ENCODE measurements at places on chromosomes 3 and 15.

- no peak for DNase-seq
Measured at GRCh38 chr3:11509173-11510000, 134.3 kb downstream of the VGLL4 start.

- DNase-seq: no peak
Measured at GRCh38 chr3:127618891-127619290, 10.1 kb upstream of the PODXL2 start.

DNA sequence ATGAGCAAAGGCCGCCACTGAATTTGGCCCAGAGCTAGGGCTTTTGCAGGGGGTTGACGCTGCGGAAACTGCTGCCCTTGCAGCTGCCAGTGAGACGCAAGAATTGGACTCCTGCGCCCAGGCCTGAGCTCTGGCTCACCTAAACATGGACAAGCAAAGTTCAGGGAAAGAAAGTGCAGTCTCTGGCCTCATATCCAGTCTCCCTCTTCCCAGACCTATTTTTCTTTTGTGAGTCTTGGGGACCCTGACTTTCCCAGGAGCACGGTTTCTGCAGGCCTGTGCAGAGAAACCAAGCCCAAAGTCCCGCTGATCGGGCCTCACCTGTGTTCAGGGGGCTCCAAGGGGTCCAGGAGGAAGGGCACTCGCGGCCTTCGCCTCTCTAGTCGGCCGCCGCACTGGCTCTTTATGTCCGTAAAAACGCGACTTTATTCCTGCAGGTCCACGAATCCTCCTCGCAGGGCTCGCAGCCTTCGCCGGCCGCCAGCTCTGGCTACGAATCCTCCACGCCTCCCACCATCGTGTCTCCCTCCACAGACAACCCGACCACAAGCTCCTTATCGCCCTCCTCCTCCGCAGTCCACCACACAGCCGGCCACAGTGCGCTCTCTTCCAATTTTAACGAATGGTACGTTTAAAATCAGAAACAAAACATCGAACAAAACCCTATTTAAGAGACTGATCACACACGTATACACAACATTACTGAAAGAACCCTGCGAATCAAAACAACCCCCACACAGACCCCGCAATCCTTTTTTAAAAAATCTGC is 3.9 kb downstream of the ZIC1 start:
- no peak for DNase-seq

GRCh38 chr3:20405744-20406143 is 219.7 kb upstream of the SGO1 start:
- no peak for DNase-seq

DNA sequence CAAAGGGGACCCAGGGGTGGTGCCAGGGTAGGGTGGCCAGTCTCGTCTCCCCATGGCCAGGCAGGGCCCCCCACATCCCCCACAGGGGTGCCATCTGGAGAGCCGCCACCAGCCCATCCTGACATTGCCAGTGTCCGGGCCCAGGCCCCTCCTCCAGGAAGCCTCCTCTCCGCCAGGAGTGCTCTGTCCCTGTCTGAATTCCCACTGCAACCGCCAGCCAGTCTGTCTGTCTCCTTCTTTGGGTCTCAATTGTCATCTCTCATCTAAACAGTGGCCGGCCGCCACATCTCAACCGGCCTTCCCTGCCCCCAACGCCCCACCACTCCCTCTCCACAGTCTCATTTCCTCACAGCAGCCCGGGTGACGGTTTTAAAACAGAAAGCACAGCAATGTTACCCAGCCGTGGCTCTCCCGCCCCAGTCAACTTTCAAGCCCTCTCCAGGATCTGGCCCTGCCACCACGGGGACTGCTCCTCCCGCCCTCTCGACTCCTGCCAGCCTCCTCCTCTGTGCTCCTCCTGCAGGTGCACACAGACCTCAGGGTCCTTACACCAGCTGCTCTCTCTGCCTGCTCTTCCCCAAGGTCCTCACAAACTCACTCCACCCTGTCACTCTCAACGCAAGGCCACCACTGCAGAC is 57.0 kb downstream of the IQSEC1 start:
- DNase-seq: peak; percentile 79

- no peak for DNase-seq
Measured at GRCh38 chr3:104856741-104857140, 510.0 kb upstream of the ALCAM start.

DNA sequence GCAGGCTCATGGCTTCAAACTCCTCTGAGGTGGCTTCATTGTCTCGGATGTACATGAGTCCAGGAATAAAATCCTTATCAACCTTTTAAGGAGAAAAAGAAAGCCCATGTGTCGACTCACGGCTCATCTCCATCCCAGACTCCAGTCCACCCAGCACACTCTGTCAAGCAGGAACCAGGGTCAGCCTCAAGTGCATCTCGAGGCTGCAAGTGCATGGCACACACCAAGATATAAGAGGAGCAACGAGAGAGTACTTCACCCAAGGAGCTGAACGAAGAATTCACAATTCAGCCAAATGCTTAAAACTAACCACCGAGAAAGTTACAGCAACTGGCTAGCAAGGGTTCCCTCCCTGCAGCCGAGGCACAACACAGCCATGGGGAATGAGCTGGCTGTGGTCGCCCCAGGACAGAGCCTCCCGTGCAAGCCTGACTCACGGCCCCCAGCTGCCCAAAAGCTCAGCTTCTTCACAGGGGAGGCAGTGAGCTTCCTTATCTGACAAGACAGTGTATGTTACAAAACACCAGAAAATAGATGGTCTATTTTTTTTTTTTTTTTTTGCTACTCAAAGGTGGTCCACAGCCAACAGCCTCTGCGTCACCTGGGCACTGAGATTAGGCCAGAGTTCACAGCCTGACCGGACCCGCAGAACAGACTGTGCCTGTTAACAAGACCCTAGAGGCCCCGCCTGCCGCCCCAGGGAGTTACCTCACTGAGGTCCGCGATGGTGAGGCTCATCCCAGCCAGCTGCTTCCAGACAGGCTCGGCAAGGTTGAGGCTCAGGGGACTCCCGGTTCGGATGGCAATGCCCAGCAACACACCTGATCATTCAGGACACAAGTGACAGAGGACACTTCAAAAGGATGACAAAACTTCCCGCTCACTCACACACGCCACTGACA is 15.9 kb upstream of the OCA2 start:
- DNase-seq: no peak

- no peak for DNase-seq
Measured at GRCh38 chr15:44727485-44728231, 8.7 kb upstream of the TRIM69 start.

DNA sequence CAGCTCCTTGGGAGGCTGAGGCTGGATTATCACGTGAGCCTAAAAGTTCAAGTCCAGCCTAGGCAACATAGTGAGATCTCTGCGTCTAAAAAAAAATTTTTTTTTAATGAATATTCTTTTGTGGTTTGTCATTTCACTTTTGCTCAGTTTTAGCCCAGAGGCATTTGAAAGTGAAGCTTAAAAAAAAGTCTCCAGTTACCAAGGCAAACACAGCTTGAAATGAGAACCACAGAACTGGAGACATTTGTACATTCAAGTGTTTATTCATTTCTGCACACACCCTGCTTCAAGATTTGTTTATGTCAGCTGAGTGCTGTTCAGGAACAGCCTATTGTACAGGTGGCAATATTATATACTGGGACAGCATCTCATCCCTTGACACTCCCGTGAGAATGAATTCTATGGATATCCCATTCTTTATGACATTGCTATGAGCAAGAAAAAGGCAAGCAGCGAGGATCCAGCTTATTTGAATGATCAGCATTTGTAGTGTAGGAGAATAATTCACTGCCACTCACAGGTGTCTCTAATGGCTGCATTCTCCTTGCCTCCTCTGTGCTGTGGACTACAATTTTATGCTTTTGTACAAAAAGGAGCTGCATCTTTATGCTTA is 444.8 kb upstream of the GRM7 start:
- DNase-seq: no peak

- DNase-seq: no peak
Measured at GRCh38 chr15:37246065-37246464, 145.7 kb upstream of the MEIS2 start.

GRCh38 chr15:76495487-76495886 is 158.9 kb downstream of the ISL2 start:
- no peak for DNase-seq

- no peak for DNase-seq
Measured at GRCh38 chr15:96849271-96849900, 518.9 kb downstream of the NR2F2 start.

GRCh38 chr3:62939707-62940106 is 64.5 kb upstream of the CADPS start:
- no peak for DNase-seq

DNA sequence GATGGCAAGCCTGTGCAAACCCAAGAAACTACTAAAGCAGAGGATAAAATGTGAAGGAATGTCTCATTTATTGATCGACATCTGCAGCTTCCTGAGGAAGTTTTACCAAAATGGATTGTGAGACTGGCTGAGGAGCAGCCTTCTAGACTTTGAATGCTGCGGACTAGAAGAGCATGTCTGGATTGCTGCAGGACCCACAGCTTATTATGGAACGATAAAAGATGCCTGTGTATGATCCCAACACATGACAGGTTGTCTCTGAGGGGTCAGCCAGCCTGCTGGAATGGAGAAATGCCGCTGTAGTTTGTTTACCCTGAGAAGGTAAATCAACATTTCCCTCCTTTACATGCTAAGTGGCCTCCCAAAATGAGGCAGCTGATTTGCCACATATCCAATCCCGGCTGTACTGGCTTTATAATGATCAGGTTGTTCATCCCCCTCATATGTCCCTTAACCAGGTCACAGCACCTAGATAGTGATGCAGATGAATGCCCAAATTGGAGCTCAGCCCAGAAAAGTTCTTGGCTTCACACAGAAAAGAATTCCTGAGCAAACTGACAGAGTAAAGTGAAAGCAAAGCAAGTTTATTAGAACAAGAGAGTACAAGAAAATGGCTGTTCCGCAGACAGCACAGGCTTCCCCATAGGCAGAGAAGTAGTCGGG is 63.9 kb downstream of the IL12A start:
- DNase-seq: no peak

DNA sequence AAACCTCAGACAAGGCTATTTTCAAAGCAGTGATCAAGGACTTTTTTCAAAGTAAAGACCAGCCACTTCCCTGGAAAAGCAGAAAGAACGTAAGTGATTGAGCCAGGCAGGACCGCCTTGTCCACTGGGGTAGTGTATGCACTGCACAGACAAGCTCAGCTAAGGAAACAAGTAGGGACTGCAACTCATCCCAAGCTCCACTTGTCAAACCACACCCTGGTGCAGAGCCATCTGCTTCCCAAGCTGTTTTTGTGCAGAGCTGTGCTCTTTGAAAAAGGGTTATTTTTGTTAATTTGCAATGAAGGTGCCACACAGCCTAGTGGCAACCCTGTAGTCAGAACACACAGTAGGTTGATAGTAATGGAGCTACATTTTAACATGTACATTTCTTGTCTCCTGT is 193.3 kb downstream of the ADAMTS9 start:
- DNase-seq: no peak

GRCh38 chr15:59282515-59283337 is 76.1 kb downstream of the LDHAL6B start:
- no peak for DNase-seq

- DNase-seq: peak; percentile 24
Measured at GRCh38 chr3:154018100-154018696, 103.0 kb upstream of the ARHGEF26 start.

- no peak for DNase-seq
Measured at GRCh38 chr3:5272387-5272786, 84.9 kb downstream of the EDEM1 start.

DNA sequence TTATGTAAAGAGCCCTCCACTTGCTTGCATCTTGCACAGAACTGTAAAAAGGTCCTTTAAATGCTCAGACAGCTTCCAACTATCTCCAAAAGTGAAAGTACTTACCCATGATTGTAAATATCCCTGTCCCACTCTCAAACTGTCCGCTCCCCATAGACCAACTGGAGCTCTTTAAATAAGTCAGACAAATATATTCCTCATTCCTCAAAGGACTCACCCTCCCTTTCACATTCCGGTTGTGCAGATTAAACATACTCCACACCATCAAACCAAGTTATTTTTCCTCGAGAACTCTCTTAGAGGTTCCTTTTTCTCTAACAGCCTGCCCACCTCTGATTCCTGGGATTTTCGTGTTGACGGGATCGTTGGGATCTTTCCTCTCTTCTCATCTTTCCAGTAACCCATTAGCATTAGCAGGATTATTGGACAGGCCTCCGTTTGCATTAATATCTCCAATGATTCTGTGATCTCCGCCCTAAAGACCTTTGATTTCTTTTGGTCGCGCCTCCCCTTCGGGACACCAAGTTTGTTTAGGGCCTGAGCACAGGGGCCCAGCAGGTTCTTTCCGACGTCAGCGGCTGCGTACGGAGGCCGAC is 763 bp downstream of the GOLGB1 start:
- no peak for DNase-seq

DNA sequence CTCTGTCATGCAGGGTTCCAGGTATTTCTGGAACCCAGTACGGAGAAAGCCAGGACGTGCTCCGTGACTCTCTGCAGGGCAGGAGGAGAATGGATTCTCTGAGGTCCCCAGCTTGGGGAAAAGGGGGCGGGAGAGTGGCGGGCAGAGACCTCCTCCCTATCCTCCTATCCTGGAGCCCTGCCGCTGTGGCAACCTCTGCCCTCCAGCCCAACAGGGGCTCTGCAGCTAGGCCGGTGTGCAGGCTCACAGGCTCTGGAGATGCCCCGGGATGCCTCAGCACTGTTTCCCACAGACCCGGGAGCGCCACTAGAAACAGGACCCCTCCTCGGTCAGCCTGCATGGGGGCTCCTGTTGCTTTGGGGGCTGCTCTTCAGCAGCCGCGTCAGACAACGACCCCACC is 43.1 kb downstream of the NUP210 start:
- no peak for DNase-seq

GRCh38 chr3:71446260-71446659 is 137.3 kb downstream of the FOXP1 start:
- DNase-seq: no peak

DNA sequence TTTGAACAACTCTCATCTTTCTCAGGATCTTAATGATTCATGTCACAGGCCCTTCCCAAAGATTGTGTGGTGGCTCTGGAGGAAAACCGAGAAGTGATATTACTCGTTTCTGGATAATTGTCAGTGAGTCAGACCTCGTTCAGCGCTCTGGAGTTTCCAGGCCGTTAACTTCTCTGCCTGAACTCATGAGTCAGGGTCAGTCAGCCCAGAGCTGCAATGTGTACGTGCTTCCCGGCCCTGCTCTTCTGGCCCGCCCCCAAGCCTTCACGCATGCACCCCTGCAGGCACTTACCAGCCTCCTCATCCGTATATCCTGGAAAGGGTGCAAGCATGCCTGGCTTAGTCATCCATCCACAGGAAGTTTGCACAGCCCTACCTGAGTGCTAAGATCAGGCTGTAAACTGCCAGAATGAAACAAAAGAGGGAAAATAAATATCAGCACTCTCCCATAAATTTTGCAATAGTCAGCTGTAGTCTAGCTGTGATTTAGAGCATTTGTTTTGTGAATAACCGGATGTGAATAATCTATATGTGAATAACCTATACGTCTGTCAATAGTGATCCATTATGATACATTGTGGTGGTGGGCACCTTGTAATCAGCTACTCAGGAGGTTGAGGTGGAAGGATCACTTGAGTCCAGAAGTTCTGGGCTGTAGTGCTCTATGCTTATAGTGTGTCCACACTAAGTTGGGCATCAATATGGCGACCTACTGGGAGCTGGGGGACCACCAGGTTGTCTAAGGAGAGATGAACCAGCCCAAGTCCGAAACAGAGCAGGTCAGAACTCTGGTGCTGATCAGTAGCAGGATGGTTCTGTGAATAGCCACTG is 35.3 kb upstream of the SEMA4B start:
- DNase-seq: no peak

GRCh38 chr3:4950948-4951347 is 28.3 kb upstream of the BHLHE40 start:
- no peak for DNase-seq
